ENCODE measurements at places on chromosomes 7 and 10.
A peak's percentile ranks its signal among the peaks of the same experiment; 100 is the strongest.

- no peak for DNase-seq
Measured at GRCh38 chr10:130179640-130180039, 43.4 kb downstream of the GLRX3 start.

GRCh38 chr7:66304536-66304935, 99.4 kb downstream of the TPST1 start:
- DNase-seq = no peak

DNA sequence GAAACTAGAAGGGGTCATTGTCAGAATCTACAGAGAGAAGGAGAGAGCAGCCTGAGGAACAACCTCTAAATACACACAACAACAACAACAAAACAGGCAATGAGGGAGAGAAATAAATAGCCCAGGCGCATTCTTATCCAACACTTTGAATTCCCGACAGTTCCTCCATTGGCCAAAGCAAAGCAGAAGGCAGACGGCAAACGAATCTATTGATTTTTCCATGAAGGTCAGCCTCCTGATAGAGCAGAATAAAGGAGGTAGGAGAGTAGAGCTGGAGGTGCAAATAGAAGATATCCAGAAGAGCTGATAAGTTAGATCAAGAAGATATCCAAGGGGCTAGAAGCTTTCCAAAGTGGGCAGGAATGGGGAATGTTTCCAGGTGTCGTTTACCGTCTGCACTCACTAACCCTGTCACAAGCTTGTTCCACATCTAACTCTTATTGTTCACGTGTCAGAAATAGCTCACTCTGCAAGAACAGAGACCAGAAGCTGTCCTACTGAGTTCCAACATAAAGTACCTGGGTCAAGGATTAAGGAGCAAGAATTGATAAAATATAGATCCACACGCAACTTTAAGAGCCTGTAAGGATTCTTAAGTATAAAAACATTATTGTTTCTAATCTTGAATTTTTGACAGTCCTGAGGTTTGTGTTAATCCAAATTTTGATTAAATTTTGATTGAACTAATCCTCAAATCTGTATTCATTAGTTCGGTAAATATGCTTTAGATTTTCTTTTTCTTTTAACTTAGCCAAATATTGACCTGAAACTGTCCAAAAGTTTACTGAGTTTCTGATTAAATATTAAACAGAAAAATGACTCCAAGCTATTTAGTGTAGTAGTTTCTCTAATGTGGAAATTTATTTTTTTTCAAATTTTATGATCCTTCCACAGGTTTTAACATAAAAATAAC, 45.7 kb downstream of the PTN start:
- DNase-seq = no peak

DNA sequence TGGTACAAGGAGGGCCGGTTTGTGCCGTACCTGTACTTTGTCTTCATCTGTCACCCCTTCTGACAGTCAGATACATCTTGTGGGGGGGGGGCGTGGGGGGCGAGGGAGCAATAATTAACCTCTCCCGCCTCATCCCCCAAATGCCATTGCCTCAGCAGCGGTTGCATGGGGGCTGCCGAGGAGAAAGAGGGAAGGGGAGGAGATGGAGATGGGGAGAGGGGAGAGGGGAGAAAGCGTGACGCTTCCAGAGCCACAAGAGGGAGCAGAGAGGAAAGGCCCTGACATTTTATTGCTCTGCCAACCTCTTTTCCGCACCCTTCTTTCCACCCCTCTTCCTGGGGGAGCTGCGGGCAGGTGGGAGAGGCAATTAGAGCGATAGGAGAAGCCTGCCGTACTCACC, 11.8 kb downstream of the KAZALD1 start:
- no peak for DNase-seq

GRCh38 chr10:56782503-56782902, 421.4 kb upstream of the ZWINT start:
- no peak for DNase-seq

GRCh38 chr7:26856176-26856985, 8.0 kb downstream of the SKAP2 start:
- no peak for DNase-seq

- no peak for DNase-seq
Measured at GRCh38 chr7:101983147-101983811, 165.9 kb downstream of the CUX1 start.

- no peak for DNase-seq
Measured at GRCh38 chr10:88408096-88408495, 175.0 kb downstream of the RNLS start.

DNA sequence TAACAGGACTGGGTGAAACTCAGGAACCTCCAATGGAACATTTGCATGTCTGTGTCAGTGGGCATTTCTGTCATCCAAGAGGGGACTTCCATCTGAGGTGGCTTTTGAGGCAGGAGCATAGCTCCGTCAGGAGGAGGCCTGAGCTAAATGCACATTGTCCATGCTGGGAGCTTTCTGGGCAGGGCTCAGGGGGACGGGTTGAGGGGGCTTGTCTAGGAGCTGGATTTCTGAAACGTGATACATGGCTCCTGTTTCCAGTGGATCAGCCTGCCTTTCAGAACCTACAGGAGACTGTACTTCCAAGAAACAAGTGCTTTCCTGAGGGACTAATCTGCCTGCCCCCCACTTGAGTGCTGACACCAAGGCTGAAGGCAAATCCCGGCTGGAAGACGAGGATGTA, 40.5 kb upstream of the GDF10 start:
- DNase-seq = peak; percentile 55

DNA sequence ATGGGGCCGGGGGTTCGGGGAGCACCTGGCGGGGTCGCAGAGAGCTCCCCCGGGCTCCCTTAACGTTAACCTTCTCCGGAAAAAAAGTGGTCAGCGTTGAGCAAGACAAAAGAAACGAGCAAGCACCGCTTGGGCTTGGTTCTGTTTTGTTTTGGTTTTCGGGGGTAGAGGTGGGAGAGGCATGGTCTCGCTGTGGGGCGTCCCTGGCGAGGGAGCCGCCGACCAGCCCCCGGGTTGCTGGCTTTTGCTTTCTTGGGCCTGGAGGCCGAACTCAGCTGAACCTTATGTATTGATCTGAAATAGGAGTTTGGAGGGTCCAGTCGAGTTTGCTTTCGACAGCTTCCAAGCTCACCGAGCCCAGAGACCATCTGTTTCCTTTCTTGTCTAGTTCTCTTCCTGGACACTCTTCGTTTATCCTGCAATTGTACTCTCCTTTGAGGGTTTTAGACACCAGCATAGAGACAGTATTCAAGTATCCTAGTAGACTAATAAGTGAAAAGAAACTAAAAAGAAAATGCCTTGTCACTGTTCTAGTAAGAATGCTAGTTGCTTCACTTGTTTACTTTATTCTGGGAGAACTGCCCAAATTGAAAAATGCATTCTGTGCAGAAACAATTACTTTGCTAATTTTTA, 980 bp downstream of the FHIP2A start:
- peak; percentile 80 for DNase-seq

DNA sequence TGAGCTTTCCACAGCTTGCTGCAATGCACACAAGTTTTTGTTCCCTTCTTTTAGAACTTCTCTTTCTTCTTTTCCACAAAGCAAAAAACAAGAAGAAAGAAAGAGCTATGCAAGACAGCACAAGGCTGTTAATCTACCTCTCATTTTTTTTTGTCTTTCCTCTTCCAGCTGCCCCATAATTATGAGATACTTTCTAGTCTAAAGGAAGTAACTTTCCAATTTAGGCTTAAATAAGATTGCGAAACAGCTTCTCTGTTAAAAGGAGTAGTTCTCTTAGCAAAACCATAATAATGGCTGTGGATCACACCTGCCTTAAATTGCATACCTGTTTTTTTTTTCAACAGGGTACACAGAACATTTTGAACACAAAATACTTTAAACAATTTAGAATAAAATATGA, 56.0 kb downstream of the NDUFB2 start:
- no peak for DNase-seq

DNA sequence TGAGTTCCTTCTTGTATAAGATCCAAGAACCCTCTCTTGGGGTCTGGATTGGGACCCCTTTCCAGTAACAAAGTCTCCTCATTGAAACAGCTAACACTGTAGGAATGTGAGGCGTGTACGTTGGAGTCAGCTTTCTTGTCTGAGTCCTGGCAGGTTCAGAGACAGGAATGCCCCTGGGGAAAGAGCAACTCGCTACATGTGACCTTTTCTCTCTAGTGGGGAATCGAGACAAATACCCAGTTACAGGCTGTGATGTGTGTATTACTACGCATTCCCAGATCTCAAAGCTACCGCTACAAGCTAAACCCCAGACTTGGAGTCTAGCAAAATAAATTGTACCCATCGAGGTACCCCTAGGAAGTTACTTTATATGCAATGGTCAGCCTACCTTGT, 85.6 kb upstream of the FRMD4A start:
- no peak for DNase-seq

DNA sequence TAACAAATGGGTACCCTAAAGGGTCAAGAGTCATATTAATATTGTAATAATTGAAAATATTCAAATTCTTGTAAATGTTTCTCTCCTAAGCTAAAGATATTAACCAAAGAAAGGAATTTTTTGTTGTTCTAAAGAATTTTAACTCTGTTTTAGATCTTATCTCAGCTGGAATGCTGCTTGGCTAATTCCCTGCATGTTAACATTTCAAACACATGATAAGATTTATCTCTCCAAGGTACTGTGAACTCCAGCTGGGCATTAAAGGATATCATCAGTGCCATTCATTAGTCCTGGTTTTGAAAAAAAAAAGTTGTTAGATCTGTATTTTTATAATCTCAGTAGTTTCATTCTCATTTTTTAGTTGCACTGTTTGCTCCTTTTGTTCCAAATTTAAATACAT, 76.9 kb downstream of the MAPK8 start:
- DNase-seq = no peak

DNA sequence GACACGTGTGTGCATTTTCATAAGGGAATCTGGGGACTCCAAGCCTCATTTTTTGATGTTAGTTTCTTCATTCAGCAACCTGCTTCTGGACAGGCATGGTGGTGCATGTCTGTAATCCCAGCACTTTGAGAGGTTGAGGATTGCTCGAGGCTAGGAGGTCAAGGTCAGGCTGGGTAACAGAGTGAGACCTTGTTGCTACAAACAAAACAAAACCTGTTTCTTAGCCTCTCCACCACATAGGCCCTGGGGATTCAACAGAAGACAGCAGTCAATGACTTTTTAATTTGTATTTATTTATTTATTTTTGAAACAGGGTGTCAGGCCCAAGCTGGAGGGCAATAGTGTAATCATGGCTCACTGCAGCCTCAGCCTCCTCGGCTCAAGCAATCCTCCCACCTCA, 6.9 kb upstream of the CYTH3 start:
- DNase-seq = no peak

GRCh38 chr7:157553256-157553655, 216.5 kb downstream of the DNAJB6 start:
- DNase-seq = no peak

GRCh38 chr7:16846601-16847165, 35.1 kb downstream of the AGR3 start:
- no peak for DNase-seq

GRCh38 chr10:43297534-43297933, 30.7 kb upstream of the RASGEF1A start:
- no peak for DNase-seq

DNA sequence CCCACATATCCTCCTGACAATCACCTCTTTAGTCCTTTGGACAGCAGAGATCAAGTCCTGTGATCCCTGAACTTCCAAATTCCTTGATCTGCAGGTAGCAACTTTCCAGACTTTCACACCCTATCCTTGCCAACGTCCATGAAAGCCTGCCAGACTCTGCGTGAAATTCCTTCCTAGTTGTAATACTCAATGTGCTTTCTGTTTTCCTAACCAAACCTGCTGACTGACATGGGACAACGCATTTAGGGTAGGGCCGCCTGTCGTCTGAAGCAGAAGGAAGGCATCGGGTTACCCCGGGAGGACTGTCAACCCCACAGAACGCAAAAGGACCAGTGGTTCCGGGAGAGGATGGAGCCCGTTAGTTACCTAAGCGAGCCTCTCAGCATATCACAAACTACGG, 23.9 kb downstream of the ITGA8 start:
- no peak for DNase-seq

GRCh38 chr7:90886416-90886815, 290.3 kb downstream of the CDK14 start:
- no peak for DNase-seq

- DNase-seq = no peak
Measured at GRCh38 chr7:155449008-155449868, 8.7 kb upstream of the EN2 start.

DNA sequence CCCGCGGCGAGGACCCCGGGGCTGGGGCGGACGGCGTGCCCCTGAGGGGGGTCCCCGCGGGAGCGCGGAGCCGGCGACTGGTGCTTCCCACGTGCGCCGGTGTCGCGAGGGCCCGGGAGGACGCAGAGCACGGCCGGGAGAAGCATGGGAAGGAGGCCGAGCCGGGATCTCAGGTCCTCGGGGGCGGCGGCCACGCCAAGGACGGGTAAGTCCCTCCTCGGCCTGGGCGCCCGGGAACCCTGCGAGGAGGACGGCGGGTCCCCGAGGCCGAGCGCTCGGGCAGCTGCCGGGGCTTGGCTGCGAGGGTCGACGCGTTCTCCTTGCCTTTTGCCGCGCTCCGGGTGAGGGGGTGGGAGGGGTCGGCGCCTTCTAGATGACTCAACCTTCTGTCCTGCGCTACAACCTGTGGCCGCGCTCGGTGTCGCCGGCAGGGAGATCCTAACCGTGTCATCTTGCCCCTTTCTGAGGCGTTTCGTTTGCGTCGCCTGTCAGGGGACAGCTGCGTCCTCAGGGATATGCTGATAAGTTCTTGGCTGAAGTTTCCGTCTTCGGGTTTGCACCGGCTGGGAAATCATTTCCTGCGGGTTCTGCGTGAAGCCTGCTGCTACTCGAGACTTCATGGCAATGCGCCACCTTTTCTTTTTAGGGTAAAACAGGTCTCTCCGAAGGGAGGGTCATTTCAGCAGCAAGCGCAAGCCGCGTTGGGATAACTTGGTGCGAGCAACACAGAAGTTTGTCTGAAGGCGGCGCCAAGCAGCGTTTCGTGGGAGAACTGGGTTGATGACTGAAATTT, 529 bp downstream of the TASOR2 start:
- peak; percentile 75 for DNase-seq

DNA sequence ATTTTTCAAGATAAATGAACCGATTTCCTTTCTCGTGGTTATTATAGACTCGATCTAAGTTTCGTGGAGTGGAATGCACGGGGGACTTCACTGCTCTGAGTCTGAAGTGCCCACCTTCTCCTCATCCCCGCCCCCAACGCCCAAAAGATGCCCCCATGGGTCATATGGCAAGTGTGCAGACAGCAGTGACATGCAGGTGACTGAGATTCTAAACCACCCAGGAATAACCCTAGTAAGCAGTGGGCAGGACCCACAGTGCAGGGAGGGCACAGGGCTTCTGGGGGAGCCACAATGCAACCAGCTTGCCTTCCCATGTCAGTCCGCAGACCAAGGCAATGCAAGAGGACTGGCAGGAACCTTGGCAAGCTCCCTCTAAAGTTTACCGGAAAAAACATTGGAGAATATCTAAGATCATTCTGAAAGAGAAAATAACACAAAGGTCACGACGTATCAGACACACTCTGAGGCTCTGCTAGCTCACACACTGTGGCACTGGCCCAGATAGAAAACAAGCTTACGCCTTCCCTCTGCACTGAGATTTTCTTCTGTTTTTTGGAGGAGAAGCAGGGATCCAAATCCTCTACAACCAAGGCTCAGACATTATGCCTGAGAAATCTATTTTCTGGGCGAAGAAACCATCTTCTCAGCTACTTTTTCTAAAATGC, 239.6 kb downstream of the MAD1L1 start:
- DNase-seq = no peak

All from left forelimb (tissue), 1 donor.